ENCODE measurements at places on chromosomes 12 and 14.

DNA sequence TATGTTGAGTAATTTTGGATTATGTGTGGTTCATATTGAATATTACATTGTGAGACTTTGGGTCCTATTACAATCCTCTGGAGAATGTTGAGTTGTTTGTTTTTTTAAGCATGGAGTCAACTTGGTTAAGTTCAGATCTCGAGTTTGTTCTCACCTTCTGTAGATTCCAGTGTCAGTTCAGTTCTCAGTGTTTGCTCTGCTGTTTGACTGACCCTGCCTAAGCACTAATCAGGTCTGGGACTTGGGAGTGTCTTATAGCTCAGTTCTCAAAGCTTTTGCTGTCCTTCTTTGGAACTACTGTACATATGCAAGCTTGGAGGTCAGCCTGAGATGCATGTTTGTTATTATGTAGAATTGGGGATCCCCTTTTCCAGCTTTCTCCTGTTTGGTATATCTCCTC is 63.1 kb downstream of the DIP2B start:
- H3K4me1 ChIP-seq: no peaks in the 10 kb centered on the region
- no peak overlapping the region for H3K4me3 ChIP-seq
- H3K27me3 ChIP-seq: no peaks in the 10 kb centered on the region
- DNase-seq: no peak
- no peaks in the 10 kb centered on the region for H3K36me3 ChIP-seq

DNA sequence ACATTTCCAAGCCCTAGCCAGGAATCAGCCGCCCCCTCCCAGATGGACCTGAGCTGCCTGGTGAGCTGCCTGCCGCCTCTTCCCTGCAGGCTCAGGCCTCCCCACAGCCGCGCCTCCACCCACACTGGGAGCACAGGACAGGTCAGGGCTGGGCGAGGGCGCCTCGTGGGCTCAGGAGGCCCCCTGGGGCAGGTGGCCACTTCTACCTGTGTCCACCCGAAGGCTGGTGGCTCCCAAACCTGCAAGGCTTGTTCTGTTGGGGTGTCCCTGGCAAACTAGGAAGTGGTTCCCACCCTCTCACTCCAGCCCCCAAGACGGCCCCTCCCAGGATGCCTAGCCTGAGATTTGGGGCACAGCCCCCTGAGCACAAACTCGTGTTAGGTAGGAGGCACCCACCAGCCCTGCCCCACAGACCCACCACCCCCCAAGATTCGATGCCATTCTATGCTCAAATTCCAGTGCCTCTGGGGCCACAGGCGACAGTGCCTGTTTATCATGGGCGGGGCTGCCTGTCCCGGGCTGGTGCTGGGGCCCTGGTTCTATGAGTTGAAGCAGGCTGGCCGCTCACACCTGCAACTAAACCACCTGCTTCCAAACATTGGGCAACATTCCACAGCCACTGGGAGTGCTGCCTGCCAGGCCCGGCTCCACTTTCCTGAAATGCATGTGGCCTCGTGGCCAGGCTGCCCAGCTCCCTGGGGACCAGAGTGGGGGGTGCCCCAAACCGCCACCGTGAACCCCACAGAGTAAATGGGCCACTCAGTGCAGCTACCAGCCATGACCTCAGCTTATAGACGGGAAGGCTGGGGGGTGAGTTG is 6.8 kb downstream of the MMP17 start:
- H3K4me3 ChIP-seq: no peak overlapping the region
- H3K27ac ChIP-seq: no peak overlapping the region
- H3K27me3 ChIP-seq: peaks cover 9% of the 10 kb centered on the region
- DNase-seq: no peak
- peaks cover 11% of the 10 kb centered on the region for H3K4me1 ChIP-seq

DNA sequence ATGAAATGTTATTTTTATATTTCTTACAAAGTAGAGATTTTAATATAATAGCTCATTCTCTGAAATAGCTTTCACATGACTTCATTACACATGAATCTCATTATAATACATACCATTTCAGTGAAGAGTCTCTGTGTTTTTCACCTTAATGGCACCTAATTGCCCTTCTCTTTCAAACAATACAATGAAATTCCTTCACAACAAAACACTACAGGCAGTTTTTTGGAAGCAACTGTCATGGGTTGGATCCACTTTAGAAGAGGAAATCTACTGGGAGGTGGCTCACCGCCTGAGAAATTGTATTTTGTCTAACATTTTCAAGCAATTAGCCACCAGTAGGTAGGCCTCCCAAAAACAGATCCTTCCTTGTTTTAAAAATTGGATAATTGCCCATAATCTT is 40.3 kb upstream of the RGS6 start:
- H3K27me3 ChIP-seq: no peaks in the 10 kb centered on the region
- H3K27ac ChIP-seq: no peak overlapping the region

DNA sequence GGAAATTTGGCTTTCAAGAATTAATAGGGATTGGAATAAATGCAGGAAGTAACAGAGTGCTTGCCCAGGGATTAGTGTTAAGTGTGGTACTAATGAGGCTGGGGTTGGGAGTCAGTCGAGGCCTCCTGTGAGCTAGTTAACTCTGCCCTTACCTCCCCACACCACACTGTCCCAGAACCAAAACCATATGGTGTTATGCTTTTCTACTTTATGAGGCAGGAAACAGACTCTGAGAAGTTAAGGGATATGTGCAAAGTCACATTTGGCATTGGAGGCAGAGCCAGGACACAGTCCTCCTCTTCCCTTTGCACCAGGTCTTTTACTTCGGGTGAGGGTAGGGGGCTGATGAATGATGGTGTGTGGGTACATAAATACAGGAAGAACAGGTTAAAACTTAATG is 41.9 kb downstream of the PELI2 start:
- H3K4me3 ChIP-seq: no peak overlapping the region
- H3K27ac ChIP-seq: no peak overlapping the region
- no peak for DNase-seq
- no peaks in the 10 kb centered on the region for H3K4me1 ChIP-seq
- H3K27me3 ChIP-seq: no peaks in the 10 kb centered on the region
- H3K36me3 ChIP-seq: no peaks in the 10 kb centered on the region

- no peak overlapping the region for H3K27ac ChIP-seq
- no peaks in the 10 kb centered on the region for H3K27me3 ChIP-seq
- H3K4me1 ChIP-seq: peaks cover 17% of the 10 kb centered on the region
- H3K36me3 ChIP-seq: peaks cover 54% of the 10 kb centered on the region
- no peak for DNase-seq
Measured at GRCh38 chr14:90406384-90406798, 9.6 kb downstream of the CALM1 start.

DNA sequence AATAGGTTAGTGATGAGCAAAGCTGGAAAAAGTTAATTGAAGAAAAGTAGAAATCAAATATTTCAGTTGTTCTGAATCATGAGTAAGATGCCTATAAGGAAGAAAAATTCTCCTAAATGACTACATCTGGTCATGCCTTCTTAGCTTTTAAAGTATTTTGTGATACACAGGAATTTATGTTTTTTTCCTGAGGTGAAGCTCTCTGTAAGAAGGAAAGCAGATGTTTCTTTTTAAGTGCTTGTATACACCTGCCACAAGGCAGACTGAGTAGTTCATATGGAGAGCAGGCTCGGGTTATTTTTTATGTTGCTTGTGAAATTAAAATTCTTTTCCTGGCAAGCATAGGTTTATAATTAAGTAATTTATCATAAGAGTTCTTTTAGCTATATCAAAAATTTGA is 275.2 kb downstream of the RAD51B start:
- no peak for DNase-seq
- no peaks in the 10 kb centered on the region for H3K4me1 ChIP-seq
- no peak overlapping the region for H3K27ac ChIP-seq
- no peaks in the 10 kb centered on the region for H3K27me3 ChIP-seq
- H3K36me3 ChIP-seq: no peaks in the 10 kb centered on the region

DNA sequence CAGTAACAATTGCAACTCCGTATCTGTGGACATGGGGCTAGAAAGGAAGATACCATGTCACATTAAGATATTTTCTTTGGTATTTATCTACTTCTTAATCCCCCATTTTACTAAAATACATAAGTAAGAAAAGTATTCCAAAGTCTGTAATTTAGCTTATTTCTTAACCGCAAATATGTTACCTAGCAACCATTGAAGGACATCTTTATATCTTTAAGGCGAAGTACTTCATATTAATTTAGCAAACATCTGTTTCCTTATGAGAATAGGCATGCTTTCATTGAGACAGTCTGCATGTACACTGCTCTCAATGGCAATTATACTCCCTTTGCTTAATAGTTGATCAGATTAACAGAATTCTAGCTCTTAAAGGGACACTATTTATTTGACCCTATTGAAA is 88.8 kb downstream of the NAV3 start:
- no peaks in the 10 kb centered on the region for H3K27me3 ChIP-seq
- no peaks in the 10 kb centered on the region for H3K36me3 ChIP-seq
- no peaks in the 10 kb centered on the region for H3K4me1 ChIP-seq
- H3K4me3 ChIP-seq: no peak overlapping the region

GRCh38 chr14:99475179-99475578 is 5.5 kb downstream of the SETD3 start:
- peaks cover 12% of the 10 kb centered on the region for H3K4me1 ChIP-seq
- no peaks in the 10 kb centered on the region for H3K36me3 ChIP-seq
- DNase-seq: no peak
- no peak overlapping the region for H3K27ac ChIP-seq
- no peaks in the 10 kb centered on the region for H3K27me3 ChIP-seq
- no peak overlapping the region for H3K4me3 ChIP-seq

DNA sequence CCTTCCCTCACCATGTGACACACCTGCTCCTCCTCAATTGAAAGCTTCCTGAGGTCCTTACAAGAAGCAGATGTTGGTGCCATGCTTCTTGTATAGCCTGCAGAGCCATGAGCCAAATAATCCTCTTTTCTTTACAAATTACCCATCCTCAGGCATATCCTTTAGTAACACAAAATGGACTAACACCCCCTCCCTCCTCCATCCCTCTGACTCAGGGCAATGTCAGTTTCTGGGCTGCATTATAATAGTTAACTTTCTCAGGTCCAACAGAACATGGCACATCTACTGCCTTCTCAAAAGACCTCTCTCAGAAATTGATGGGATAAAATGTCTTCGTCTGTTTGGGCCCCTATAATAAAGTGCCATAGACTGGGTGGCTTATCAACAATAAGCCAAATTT is 287.0 kb downstream of the DPF3 start:
- H3K4me1 ChIP-seq: no peaks in the 10 kb centered on the region
- DNase-seq: no peak
- no peak overlapping the region for H3K27ac ChIP-seq
- no peaks in the 10 kb centered on the region for H3K36me3 ChIP-seq
- no peaks in the 10 kb centered on the region for H3K27me3 ChIP-seq
- H3K4me3 ChIP-seq: no peak overlapping the region
